ENCODE measurements at places on chromosomes 6 and 20.

DNA sequence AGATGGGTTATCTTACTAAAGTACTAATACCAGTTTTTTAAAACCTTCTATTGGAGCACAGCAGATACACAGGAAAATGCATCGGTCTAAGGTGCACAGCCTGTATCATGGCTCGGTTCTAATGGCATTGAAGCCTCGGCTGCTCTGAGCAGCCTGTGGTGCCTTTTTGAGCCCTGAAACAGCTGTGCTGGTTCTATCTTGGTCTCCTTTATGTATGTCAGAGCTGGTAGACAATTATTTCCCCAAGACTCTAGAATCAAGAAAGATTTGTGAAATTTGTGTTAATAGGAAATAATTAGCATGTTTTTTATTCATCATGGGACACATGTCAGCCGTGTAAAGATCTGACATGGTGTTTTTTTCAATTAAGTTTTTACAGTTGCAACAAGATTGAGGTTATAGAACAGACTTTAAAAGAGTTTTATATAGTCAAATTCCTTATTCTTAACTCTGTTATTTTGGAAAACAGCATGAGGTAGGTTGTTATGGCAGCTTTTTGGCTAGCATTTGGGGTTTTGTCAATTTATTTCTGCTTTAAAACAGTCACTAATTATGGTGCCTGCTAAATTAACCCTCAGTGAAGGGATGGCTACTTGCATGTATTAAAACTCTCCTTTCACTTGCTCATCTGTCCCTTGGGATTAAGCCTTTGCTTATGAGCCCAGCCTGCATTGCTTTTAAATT is 40.3 kb upstream of the C20orf144 start:
- no peak for DNase-seq

GRCh38 chr20:3678856-3679720 is 2.7 kb downstream of the ADAM33 start:
- DNase-seq, result no peak

DNA sequence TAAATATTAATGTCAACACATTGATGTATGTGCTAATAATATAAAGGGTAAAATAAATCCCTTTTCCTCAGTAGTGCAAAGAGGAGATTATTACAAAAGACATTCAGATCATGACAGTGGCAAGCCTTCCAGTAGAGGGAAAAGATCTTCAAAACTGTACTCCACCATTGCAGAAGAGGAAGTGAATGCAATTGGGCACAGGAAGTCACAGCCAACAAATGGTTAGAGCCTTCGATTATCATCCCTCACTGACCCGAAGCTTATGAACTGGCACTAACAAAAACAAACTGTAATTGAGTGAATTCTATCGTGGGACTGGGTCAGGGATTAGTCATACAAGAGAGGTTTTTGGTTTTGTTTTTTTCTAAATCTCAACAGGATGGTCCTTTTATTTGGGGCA is 39.3 kb upstream of the SCGN start:
- no peak for DNase-seq

GRCh38 chr6:140609956-140610355 is 1235.5 kb upstream of the CITED2 start:
- no peak for DNase-seq

DNA sequence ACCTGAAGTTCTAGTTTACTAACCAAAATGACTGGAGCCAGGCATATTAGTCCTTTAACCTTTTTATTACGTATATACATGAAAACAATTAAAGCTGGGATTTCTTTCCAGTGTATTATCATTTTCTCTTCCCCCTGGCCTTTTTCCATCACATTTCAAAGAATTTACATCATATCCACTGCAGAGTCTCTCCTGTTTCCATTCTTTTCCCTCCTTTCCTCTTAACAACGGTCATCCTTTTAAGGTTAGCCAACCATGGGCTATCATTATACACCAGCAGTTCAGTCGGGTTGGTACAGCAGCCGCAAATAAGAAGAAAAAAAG is 104.6 kb downstream of the TFAP2A start:
- DNase-seq, result no peak

- DNase-seq, result no peak
These were observed 78.6 kb downstream of the AIG1 start for GRCh38 chr6:143139239-143139784.

DNA sequence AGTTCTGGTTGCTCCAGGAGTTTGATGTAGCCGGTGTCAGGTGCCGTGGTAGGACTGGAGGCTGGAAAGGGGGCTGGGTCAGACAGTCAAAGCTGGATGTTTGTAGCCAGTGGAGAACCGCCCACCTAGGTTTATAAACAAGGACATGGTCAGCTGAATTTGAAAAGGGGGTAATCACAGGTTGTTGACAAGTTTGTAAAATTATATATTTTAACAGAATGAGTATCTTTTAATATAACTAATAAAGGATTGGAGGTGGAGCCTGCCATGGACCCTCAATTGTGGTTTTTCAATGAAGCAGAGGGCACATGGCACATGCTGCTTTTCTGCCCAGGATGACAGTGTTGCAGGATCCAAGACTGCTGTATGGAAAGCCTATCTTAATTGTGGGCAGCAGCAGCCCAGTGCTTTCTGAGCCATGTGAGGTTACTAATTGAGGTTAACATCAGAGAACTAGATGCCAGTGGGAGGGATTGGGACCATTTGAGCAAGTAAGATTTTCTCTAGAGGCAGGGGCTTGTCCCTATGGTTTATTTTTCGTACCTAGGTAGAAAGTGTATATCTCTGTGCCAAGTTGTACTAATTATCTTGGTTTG is 9.7 kb downstream of the HECA start:
- no peak for DNase-seq

- no peak for DNase-seq
These were observed 288.1 kb upstream of the SUPT3H start for GRCh38 chr6:45665859-45666258.

- no peak for DNase-seq
These were observed 54.8 kb upstream of the SPDEF start for GRCh38 chr6:34610819-34611477.

- no peak for DNase-seq
These were observed 407.1 kb upstream of the MARCKS start for GRCh38 chr6:113450061-113450465.

- DNase-seq, result no peak
These were observed 53.1 kb upstream of the SNX9 start for GRCh38 chr6:157769776-157770426.

- DNase-seq, result no peak
These were observed 2.8 kb downstream of the SERPINB9 start for GRCh38 chr6:2900221-2900807.

- no peak for DNase-seq
These were observed 53.5 kb downstream of the TBC1D7 start for GRCh38 chr6:13274707-13275434.

DNA sequence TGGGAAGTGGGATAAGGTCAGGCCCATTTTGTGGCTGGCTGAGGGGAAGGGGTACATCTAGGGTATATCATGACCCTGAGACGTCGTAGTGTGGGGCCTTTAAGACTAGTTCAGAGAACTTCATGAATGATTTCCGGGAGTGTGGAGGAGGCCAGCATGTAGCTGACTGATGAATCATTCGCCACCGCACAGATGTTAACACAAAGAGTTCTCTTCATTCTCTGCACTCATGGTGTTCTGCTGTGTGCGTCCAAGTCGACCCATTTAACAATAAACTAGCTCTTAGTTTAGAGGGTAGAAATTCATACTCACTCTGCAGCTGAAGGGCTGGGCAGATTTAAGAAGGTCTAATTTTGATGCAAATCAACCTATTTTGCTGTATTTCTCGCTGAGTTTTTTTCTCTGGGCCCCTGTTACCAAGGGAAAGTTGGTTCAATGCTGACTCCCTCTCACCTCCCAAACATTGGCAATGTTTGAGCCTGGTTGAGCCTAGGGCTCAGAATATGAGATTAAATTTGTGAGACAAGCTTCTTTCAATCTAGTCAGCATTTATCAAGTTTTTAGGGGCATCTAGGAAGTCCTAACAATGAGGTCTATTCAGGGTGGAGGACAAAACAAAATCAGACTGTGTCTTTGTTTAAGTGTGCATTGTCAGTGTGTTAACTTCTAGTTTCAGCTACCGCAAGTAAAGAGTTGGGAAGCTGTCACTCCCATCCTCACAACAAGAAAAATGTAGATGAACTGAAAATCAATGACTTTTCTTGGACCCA is 106.8 kb upstream of the CBLN4 start:
- no peak for DNase-seq

GRCh38 chr20:52410731-52411234 is 219.2 kb upstream of the ZFP64 start:
- DNase-seq, result no peak

DNA sequence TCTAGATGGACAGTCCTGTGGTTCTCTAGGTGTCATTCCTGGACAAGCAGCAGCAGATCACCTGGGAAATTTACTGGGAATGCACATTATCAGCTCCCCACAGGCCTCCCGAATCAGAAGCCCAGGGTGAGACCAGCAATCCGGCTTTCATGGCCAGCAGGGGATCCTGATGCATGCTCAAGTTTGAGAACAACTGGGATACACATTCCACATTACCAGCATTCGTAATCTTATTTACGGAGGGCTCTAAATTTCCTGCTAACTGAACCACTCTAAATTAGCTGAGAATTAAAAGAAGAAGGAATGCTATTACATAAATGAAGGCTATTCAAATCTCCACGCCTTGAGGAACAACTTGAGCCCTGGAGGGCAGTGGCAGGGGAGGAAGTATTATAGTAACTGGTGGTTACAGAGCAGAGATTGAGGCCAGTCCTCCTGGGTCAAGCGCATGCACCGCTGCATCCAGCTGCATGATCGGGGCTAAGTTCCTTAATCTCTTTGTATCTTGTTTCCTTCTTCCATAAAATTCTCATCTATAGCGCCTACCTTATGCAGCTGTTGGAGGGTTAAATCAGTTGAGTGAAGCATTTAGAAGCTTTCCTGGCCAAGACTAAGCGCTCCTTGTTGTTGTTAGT is 403.7 kb downstream of the CDH26 start:
- no peak for DNase-seq

DNA sequence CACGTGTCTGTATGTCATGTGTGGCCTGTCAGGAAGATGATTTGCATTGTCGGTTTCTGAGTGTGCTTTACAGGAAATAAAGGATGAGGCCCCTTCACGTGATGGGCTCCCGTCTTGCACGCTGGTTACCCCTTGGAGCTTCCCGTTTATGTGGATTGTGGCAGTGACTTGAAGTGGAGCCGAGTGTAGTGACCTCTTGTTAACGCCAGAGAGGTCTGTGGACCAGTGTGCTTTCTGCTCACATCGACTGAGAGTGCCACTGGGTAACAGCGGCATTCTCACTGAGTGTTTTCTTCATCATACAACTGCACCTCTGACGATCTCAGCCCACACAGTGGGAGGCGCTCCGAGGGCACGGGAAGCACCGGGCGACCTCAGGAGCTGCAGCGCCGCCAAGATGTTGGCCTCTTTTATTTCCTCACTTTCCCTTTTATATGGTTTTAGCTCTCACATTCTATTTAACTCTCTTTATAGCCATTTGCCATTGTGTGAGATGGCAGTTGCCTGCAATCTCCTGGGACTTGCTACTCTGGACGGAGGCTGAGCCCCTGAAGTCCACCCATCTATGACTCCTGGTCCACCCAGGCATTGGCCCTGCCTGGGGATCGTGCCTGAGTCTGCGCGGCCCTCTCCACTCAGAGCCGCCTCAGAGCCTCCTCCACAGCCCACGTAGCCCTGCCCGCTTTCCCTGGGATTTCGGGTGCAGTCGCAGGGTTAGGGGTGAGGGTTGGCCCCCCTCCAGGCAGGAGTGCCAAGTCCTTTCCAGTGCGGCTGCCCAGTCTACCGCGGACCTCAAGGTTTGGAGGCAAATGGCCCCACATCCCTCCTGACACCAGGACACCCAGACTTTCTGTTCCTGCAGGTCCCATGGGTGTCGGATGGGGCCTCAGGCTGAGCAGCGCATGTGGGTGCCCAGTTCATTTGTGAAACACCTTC is 238.9 kb downstream of the ERMARD start:
- DNase-seq, result no peak

DNA sequence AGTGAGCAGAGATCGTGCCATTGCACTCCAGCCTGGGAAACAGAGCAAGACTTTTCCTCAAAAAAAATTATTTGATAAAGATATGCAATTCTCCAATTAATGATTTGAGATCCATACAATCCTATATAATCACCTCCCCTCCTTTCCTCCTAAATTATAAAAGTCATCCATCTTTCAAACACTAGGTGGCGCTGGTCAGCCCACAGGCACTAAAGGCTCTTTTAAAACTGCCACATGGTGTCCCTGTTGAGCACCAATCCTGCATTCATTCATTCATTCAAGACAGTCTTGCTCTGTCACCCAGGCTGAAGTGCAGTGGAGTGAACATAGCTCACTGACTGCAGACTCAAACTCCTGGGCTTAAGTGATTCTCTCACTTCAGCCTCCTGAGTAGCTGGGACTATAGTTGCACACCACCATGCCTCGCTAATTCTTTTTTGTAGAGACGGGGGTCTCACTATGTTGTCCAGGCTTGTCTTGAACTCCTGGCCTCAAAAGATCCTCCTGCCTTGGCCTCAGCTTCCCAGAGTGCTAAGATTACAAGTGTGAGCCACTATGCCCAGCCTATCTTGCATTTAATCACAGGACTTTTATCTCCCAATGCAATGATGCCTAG is 58.7 kb upstream of the SLC2A12 start:
- peak; percentile 18 for DNase-seq

DNA sequence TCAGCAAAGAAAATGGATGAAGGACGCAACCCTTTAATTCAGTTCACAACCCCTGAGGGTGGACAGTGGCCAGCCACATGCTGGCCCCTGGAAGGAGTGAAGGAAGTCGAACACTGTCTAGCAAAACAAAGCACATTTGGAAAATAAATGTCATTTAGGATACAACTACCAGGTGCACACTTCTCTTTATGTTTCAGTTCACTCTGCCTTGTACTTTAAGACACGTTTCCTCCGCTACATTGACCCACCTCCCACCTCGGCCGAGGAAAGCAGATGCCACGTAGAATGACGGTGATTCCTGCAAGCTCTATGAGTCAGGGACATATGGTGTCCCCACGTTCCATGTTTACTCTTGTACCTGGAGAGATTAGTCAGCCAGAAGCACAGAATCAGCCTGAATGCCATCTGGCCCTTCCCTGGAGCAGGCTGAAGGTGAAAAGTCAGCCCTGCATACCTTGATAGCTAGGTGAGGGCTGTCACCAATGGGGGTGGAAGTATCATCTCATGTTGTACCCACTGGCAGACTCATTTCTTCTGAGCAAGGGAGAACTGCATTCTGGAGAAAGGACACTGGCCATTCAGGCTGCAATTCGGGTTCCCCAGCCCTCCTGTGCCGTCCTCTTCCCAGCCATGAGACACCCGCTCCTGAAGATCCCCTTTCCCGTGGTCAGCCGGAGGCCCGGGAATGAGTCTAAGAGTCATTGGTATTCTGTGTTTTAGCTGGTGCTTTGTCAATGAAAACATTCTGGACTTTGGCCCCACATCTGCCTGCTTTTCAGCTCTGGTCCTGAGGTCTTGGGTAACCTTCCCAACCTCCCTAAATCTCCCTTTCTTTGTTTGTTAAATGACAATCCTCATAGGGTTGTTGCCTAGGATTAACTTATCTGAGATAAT is 60.6 kb downstream of the FOXA2 start:
- peak; percentile 71 for DNase-seq

DNA sequence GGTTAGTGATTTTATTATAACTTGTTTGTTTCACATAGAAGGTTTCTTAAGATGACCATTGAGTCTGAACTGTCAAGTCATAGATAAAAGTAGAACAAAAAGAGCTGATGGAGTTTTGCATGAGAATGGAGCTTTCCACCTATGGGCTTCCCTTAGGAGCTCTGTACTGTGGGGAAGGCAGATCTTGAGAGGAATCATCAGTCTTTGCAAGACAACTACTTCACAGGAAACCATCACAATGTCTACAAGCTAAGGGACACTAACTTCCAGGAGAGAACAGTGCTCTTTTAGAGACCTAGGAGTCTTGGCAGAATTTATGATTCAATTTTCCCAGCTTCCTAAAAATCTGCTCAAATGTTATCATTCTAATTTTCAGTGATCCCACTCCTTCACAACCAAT is 78.2 kb downstream of the FBXO5 start:
- no peak for DNase-seq

- no peak for DNase-seq
These were observed 556 bp upstream of the MROH8 start for GRCh38 chr20:37179683-37180524.
